ENCODE measurements at places on chromosomes 3 and 15. TPM values are rescaled to one million over a fixed set of nuclear protein-coding genes. Genes with fewer than 3 reads are reported as not detected.

- DNase-seq: no peak
These were observed 631 bp upstream of the CNBP start for GRCh38 chr3:129184396-129184657.

- DNase-seq: no peak
These were observed 95.9 kb downstream of the FRMD4B start for GRCh38 chr3:69290006-69290405.

GRCh38 chr15:78797951-78798350, 13.3 kb downstream of the ADAMTS7 start:
- DNase-seq: no peak

DNA sequence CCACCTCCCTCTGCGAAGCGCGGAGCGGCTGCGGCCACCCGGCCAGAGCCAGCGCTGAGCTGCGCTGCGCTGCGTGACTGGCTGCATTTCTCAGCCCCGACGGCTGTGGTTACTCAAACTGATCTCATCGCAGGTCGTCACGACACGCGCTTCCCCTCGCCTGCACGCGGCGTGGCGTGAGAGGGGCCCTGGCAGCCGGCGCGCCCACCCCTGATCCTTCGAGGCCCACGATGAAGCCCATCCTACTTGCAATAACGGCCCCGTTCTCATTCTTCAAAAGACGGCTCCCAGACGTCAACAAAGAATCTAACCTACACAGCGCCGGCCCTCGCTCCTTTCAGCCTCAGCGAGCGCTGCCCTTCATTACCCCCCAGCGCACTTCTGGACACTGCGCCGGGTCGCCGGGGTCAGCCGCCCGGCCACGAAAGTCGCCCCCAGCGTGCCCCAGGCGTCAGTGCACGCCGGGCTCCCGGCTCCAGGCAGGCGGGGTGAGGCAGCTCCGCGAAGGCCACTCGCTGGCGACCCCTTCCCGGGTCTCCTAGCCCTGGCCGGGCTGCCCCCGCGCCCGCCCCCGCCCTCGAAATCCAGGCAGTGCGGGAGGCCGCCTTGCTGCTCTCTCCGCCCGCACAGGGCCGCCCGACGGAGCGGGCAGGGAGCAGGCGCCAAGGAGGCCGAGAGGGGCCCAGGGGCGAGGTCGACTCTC, 9.9 kb upstream of the LEKR1 start:
- no peak for DNase-seq

The FSD2 gene
- 0.17 TPM for total RNA-seq

- no peak for DNase-seq
These were observed 91.1 kb downstream of the UBE3A start for GRCh38 chr15:25347707-25348106.

DNA sequence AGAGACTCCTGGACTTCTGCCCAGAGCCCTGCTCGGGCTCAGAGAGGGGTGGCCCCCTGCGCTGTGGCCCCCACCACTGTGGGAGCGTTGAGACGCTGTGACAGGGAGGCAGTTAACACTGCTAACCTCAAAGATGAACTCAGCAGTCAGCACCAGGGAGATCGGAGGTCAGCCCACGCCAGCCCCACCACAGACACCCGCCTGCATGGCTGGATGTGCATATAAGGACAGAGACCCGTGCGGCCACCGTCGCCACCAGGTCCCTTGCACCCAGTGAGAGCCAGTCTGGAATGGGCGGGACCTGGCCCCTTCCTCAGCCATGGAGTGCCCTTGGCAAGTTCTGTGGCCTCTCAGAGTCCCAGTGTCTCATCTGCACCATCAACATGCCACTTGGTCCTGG, 48.5 kb upstream of the FURIN start:
- DNase-seq: no peak

The SSUH2 gene
- total RNA-seq: not detected

GRCh38 chr3:160099834-160100233, 111.2 kb downstream of the IL12A start:
- no peak for DNase-seq

The ASB14 gene
- total RNA-seq: not detected

The XIRP1 gene
- not detected for total RNA-seq

DNA sequence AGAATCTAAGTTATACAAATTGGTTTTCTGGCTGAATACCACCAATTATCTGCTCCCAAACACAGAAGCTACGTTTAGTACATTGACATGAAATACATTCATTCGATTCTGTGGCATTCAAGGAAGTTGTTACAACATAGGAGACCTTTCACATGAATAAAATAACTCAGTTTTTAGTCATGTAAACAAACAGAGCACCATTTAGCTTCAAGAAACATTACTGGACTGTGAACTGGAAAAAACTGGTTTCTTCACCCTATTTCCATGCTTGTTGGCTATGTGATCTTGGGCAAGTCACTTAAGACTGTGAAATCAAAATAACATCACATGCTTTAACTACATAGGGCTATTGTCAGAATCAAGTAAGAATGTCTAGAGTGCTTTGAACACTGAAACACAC, 46.2 kb downstream of the NRG4 start:
- DNase-seq: peak; percentile 64

DNA sequence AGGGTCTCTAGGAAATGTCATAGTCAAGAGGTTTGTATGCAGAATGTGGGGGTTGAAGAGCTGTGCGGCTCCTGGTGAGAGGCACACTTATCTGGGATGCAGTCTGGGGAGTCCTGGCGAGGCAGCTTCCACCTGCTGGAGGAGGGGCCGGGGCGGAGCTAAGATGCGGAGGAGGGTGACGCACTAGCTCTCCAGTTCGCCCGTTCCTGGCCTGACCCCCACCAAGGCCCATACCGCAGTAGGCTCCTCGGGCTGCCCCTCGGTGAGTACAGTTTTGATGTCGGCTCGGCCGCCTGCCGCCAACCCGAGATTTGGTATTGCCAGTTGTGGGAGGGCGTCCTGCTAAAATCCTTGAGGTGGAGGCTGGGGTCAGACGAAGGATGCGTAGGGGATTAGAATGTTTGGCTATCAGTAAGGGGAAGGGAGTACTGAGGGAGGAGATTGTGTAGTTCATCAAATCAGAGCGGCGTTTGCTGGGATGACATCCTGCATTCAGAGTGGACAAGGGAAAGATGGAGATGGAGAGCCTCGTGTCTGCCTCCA, at the start of gene SCG5:
SCG5 (plus strand) TSS at position 194 of the 543 bp plus-strand sequence. CDS start 1,883 bp downstream, outside the sequence.
- DNase-seq: no peak

DNA sequence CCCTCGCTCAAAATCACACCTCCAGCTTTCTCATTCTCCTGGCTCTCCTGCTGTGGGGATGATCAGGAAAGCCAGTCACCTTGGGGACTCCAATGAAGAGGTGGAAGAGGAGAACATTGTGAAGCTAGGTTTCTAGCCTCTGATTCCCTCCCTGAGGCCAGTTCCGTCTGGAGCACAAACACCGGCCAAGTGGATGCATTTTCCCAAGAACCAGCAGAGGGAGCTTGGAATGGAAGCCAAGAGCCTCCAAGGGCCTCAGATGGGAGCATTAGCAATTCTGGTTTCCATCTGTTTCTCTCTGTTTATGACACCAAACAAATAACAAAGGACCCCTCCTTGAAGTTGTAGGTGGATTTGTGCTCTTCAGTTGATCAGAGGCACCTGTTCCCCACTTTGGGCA, 40.6 kb upstream of the NMNAT3 start:
- DNase-seq: peak; percentile 58

The TLR9 gene
- total RNA-seq: not detected

The CMTM8 gene
- 1.6 TPM for total RNA-seq

The ADAMTS7 gene
- 9.9 TPM for total RNA-seq

DNA sequence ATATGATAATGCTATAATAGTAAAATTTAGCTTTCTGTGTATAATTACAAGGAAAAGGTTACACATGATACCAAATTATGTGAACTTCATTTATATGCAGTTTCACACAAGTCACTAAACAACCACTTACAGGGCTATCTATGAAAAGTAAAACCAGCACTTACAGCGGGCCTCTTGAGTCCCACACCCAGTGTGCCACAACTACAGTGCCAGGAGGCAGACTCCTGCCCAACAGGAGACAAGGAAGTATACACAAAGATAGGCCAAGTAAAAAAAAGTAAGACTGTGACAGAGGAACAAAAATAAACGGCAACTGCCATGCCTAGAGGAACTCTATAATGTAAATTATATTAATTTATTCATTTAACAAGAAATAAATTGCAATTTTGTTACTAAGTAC, 53.4 kb upstream of the NEK10 start:
- DNase-seq: no peak

DNA sequence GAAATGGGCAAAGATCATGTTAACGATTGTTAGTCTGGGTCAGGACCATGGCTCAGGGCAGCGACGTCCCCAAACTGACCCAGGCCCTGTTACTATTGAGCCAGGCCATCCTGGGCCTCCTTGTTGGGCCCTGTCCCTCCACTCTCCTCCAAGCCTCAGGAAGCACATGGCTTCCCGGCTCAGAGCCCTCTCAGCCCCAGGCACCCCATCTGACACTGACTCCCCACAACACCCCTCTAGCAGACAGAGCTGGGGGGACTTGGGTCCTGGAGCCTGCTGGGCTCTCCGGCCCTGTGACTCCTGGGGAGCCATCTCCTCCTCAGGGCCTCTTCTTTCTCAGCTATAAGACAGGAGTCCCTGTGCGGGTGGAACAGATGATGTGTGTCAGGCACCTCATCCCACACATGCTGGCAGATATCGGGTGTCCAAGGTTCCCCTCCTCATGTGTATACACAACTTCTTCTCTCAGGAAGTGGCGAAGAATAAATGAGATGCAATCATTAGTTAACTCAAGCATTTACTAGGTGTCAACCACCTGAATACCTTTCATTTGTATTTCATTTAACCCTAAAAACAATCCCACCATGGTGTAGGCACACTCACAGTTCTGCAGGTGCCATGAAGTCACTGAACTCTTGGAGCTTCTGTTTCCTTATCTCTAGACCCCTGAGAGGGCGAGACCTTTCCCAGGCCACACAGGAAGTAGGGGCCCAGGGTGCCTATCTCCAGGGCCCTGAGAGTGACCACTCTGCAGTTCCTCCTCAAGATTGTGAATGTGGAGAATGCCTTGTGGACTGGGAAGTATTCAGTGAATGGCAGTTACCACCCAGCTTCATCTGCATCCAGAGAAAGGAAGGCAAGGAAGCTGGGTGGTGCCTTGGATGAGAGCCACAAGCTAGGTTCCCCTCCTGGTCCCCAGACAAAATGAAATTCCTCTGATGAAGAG, 282.5 kb upstream of the TLE3 start:
- DNase-seq: no peak

DNA sequence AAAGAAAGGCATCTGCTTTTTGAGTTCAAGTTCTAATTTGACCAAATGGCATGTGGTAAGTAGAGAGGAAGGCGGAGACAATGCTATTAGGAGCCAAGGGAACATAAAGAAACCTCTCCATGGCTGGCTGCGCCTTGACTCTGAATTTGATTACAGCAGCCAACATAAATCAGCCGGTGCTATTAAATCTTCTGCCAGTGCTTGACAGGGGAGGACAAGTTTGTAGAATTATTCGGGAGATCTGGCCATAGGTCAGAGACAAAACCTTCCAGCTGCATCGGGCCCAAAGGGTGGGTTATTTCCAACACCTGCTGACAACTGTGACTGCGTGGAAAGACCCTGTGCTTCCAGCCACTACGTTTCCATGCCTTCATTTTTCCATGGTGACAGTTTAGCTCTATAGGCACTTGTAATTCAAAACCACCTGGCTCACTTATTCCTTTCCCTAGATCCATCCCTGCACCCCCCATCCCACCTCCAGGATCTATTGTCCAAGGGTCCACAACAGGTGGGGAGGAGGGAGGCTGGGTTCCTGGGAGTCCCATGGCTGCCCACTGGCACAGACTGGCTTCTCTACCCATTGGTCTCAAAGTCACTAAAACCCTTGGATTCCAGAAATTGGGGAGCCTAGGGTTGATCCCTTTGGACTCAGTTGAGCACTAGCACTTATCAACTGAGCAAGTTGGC, 15.9 kb downstream of the COLQ start:
- no peak for DNase-seq

The AGBL1 gene
- total RNA-seq: not detected

- DNase-seq: no peak
These were observed 284.2 kb downstream of the ROBO2 start for GRCh38 chr3:77324105-77324504.

The IL17RC gene
- total RNA-seq: 18.9 TPM

- no peak for DNase-seq
These were observed 20.5 kb downstream of the GJD2 start for GRCh38 chr15:34734303-34734702.

DNA sequence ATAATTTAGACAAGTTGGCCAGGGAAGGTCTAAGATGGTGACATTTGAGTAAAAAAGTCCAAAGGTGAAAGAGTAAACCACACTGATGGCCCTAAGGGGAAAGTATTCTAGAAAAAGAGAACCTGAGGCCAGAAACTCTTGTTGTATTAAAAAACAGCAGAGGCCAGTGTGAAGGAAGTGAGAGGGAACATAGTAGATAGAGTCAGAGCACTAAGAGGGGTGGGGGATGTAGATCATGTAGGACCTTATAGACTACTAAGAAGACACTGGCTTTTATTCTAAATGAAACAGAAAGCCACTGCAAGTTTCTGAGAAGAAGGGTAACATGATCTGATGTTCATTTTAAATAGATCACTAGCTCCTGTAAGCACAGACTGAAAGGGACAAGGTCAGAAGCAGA, 14.5 kb downstream of the POLQ start:
- no peak for DNase-seq

The FEZF2 gene
- not detected for total RNA-seq

GRCh38 chr3:102481050-102481449, 46.2 kb downstream of the ZPLD1 start:
- DNase-seq: peak; percentile 94

The ARGFX gene
- total RNA-seq: not detected

The NR1I2 gene
- total RNA-seq: 0.20 TPM

GRCh38 chr3:12195231-12195630, 36.5 kb upstream of the TIMP4 start:
- DNase-seq: peak; percentile 52

DNA sequence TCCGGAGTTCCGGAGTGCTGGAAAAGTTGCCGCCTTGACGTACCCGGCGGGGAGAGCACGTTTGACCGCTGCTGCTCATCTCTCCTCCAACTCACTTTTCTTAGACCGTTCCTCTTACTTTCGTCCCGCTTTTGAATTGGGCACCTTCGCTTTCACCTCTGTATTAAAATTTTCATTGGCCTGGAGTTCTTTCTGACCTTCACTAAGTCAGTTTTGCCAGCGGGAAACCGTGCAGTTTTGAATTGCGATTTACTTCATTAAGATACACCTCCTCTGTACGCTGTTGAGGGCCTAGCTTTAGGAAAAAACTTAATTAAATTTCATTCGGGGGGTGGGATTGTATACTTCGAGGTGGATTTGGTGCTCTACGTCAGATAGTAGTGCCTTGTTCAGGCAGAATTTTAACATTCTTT, 1.3 kb downstream of the GMPS start:
- peak; percentile 27 for DNase-seq

- no peak for DNase-seq
These were observed 35.1 kb upstream of the SPTBN5 start for GRCh38 chr15:41928637-41929620.

The P2RY14 gene
- not detected for total RNA-seq

The TMC3 gene
- not detected for total RNA-seq

DNA sequence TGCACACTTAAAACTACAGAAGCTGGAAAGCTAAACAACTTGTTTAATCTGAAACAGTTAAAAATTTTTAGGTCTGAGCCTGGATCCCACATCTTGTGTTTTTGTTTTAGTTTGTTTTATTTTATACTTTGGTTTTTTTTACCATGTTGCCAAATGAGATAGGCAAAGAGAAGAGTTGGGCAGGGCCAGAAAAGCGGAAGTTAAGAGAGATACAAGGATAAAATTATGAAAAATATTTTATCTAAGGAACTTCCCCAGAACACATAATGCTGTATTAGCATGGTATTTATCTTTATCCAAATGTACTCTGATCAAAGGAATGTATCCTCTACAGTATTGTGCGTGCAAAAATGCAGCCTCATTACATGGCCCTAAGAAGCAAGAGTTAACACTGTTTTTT, 50.7 kb downstream of the PROS1 start:
- no peak for DNase-seq
